ENCODE measurements at places on chromosomes 6 and 20.

GRCh38 chr6:16803294-16804200 lies 42.3 kb upstream of the ATXN1 start:
- peak; percentile 83 for DNase-seq

GRCh38 chr6:4935486-4935885 lies 68.4 kb downstream of the RPP40 start:
- DNase-seq: no peak

DNA sequence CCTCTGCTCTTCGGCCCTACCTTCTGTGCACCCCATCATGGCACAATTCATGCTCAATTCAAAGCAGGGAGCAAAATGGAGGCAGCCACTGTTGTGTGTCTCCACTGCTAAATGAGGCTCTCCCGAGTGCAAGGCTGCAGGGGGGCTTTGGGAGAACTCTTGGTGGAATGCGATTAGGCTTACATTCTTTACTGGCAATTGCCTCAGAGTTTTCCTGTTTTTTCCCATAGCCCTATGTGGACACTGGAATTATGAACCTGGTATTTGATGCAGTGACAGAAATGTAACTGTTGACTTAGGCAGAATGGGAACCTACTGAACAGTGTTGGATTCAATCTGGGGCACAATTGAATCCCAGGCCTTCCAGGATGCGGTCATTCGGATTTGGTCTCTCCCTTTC lies 187.9 kb upstream of the GMDS start:
- DNase-seq: no peak

DNA sequence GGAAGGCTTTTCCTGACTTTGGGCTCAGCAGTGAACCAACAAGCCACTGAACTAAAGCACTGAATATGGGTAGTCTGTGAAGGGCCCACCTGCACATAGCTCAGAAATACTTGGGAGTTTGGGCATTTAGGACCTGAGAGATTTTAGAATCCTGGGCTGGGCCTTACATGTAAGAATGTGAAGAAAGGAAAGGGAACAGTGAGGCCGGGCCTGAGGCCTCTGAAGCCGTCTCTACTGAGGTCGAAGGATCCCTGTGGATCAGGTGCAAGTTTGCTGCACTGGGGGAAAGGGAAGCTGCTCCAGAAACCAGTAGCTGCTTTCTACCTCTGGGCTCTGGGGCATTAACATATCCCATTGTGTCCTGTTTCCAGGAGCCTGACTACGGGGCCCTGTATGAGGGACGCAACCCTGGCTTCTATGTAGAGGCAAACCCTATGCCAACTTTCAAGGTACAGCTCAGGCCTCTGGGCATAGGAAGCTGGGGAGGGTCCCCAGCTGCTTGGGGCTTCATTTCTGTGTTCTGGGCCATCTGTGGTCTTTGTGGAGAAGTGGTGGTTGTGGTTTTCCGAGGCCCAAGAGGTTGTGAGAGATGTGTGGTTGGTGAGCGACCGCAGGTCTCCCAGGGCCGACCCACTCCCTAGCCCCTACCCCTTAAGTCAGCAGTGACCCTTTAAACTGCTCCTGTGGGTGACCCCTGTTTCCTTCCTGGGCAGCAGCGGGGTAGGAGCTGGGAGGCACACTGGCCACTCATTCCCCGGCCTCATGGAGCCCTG lies 30.3 kb downstream of the PLCG1 start:
- DNase-seq: no peak

- DNase-seq: no peak
Observed at GRCh38 chr20:43938932-43939761, 24.5 kb downstream of the TOX2 start.
